Cardiac septum (tissue), 1 donor: ENCODE measurements at places on chromosomes 2 and 18. TPM values are rescaled to one million over a fixed set of nuclear protein-coding genes. Genes with fewer than 3 reads are reported as not detected.

DNA sequence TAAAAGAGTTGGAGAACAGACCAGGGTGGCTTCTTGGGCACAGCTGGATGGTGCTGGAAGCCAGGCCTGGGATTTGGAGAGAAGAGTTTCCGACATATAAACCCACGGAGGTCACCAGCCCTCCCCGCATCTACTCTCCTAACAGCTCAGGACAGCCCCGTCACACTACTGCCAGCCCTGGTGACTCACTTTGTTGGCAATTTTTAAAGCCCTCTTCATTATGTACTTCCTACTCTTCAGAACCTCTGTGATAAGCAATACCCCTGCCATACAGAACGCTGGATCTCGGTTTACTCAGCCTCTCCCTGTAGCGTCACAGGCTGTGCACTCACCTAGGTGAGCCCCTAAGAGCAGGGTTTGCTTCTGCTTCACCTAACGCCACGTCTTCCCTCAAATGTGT is 48.1 kb downstream of the ID2 start:
- DNase-seq = peak; percentile 83

GRCh38 chr18:24271381-24272228 is 126.0 kb downstream of the OSBPL1A start:
- peak; percentile 88 for DNase-seq

- DNase-seq = peak; percentile 55
These were observed 103.2 kb upstream of the HS6ST1 start for GRCh38 chr2:128421861-128422311.

DNA sequence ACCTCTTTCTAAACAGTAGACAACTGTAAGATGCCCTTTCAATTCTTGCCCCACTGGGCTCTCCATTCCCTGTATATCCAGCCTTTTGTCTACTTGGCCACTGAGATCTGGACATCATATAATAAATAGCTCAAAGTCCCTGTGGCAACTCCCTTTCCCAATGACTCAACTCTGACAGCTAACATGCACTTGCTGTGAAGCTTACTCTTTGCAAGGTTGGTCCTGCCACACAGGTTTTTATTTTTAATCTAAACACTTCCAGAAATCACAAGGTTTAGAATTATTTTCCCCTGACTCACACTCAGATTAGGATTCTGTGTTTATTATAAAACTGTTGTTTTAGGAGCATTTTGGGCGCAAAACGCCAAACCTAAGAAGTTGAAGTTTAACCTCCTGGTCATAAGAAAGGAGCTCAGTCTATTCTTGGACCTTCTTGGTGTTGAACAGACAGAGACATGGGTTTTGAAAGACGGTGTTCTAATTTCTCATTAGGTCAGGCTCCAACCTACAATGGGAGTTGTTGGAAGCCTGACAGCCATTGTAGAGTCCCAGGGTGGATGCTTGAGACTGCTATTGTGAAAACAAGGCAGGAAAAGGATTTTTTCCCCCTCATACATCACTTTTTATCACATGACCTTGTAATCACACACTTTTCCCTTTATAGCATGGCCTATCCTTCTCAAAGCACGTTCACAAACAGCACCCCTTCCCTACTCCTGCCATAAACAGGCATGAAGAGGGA is 124.7 kb upstream of the SERPINE2 start:
- DNase-seq = no peak

GRCh38 chr18:28905509-28905908 is 728.6 kb upstream of the CDH2 start:
- no peak for DNase-seq

- no peak for DNase-seq
These were observed 165.2 kb downstream of the SH3BP4 start for GRCh38 chr2:235116885-235117492.

GRCh38 chr2:164917296-164917903 is 37.9 kb downstream of the SLC38A11 start:
- no peak for DNase-seq

- DNase-seq = no peak
These were observed 119.5 kb upstream of the LMAN1 start for GRCh38 chr18:59478591-59478990.

DNA sequence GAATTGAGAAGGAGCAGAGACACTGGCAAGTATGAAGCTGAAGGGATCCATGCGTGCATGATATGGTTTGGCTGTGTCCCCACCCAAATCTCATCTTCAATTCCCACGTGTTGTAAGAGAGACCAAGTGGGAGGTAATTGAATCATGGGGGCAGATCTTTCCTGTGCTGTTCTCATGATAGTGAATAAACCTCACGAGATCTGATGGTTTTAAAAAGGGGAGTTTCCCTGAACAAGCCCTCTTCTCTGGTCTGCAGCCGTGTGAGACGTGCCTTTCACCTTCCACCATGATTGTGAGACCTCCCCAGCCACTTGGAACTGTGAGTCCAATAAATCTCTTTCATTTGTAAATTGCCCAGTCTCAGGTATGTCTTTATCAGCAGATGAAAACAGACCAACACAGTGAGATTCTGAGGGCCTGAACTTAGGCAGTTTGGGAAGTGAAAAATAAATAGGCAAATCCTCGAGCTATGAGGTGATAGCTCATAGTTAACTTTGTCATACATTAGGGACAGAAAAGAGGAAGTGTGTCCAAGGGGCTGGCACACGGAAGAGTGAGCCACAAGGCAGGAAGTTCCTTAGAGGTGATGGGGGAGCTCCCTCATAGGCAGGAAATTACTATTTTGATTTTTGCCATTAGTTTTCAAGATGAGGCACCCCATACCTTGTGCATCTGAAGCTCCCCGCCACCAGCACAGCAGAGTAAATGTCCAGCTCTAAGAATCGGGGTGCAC is 658.8 kb upstream of the ID2 start:
- DNase-seq = no peak

- no peak for DNase-seq
These were observed 987.2 kb upstream of the CDH2 start for GRCh38 chr18:29164020-29164706.

DNA sequence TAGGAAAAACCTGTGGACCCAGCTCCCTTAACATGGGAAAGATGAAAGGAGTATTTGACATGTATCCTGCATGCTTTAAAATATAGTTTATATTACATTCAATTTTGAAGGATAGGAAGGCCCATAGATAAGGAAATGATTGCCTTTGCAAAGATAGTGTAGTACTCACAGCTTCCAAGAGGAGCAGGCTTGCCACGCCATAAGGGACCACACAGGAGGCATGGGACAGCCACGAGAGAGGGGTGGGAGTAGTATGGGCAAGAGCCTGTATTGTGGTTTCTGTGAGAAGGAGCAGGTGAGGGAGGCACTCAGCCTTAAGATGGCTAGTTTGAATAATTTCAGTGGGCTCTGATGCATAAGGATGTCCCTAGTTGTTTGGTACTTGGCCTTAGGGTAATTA is 740.3 kb downstream of the SATB2 start:
- no peak for DNase-seq

DNA sequence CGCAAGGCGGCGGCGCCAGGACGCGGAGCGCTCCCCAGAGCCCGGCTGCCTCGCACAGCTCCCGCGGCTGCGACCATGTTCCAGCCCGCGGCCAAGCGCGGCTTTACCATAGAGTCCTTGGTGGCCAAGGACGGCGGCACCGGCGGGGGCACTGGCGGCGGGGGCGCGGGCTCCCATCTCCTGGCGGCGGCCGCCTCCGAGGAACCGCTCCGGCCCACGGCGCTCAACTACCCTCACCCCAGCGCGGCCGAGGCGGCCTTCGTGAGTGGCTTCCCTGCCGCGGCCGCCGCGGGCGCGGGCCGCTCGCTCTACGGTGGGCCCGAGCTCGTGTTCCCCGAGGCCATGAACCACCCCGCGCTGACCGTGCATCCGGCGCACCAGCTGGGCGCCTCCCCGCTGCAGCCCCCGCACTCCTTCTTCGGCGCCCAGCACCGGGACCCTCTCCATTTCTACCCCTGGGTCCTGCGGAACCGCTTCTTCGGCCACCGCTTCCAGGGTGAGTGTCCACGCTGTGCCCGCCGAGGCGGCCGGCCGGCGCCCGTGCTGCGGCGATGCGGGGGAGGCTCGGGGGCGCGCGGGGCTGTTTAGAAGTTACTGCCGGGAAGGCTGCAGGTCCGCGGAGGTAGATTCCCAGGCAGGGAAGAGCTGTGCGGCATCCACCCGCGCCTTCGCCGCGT is 696 bp downstream of the EMX1 start:
- DNase-seq = no peak

DNA sequence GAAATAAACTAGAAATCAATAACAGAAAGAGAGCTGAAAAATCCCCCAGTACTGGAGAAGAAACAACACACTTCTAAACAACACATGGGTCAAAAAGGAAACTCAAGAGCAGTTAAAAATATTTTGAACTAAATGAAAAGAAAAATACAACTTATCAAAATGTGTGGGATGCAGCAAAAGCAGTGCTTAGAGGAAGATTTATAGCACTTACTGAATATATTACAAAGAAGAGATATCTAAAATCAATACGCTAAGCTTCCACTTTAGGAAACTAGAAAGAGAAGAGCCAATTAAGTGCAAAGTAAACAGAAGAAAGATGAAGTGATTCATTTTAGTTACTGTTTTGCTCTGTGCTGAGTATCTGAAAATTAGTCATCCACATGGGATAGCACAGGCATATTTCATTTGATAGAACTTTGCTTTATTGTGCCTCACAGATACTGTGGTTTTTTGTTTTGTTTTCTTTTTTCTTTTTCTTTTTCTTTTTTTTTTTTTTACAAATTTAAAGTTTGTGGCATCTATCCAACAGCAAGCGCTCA is 17.0 kb downstream of the TGFA start:
- DNase-seq = no peak

DNA sequence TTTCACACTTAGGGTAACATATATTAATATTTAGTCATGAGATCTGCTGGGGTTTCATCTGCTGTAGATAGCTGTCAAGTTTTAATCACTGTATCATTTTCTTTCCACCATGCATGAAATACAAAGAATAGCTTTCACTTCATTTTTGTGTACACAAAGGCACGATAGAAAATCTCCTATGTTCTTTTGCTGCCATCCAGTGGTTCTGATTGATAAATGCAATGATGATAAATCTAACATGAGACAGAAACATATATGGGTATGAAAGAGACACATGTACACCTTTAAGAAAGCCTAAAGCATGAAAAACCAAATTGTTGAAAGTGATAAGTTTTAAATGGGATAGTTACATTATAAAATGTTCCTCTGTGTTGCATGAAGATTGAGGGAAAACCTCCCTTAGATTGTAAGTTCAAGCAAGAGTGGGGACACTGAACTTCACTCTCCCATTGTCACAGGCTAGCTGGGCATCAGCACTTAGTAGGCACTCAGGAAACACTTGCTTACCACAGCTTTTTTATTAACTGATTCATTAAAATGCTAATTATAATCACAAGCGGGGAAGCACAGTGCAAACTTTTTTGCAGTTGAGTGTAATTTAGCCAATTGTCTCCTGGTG is 31.2 kb downstream of the C1D start:
- DNase-seq = no peak

DNA sequence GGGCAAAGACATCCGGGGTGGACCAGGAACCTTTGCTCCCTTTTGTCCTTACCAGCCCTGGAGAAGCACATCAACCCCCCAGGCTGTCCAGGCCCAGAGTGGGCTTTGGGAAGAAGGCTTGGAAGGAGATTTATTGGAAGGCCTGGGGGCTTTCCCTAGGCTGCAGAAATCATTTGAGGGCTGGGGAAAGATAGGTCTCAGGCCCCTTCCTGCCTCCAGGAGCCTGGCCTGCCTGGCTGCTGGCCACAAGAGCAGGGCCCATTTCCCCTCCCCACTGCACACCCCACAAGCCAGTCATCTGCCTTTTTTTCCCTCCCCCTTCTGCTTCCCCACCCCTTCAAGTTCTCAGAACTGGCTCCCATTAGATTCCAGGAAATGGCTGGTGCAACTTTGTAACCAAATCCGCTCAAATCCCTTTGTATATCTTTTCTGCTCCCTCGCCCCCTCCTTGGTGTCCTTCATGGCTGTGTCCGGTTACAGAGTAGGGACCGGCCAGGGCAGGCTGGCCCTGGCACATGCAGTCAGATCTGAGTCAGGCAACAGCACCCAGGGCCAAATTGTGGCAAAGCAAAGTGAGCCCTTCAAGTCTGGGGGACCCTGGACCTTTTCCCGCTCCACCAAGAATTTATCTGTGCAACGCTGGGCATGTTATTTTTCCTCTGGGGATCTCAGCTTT is 20.8 kb upstream of the TNP1 start:
- DNase-seq = no peak

DNA sequence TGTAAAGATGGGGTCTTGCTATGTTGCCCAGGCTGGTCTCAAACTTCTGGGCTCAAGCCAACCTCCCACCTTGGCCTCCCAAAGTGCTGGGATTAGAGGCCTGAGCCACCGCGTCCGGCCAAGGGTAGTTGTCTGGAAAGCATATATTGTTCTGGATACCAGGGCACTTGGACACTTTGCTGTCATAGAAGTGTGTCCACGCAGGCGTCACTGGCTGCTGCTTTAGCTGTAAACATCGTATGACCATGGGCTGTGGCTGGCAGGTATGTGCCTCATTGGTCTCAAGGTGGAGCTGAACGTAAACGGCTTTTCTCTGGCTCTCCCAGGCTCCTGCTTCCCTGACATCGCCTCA is 3.2 kb upstream of the GPR35 start:
- peak; percentile 31 for DNase-seq

DNA sequence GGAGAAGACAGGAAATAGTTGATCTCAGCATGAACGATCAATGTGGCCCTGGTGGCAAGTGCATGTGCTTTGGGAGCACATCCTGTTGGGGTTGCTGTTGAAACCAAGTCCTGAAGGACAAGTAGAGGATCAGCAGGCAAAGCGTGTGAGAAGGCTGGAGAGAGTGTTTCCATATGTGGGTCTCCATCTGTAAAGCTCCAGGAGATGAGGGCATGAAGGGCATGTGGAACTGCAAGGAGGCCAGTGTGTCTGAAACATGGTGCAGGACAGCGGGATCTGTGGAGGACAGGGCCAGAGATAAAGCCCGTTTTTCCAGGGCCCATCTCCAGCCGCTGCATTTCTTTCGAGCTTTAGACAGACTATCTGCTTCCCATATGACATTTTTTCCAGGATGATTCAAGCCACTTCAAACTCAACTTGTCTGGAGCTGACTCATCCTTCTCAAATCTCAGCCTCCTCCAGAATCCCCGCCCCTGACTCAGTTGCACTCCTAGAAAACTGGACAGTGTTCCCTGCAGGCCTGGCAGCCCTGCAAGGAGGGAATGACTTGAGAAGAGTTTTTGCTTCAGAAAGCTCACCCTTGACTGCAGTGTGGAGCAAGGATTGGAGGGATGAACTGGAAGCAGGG is 226.1 kb downstream of the VAPA start:
- no peak for DNase-seq

Gene CPO
- total RNA-seq = not detected

Gene CDH19
- total RNA-seq = 14.8 TPM

Gene TRIB2
- total RNA-seq = 49.9 TPM

Gene COBLL1
- total RNA-seq = 15.0 TPM

Gene EFR3B
- total RNA-seq = 8.9 TPM

Gene SKOR2
- total RNA-seq = not detected

Gene RSAD2
- total RNA-seq = 4.6 TPM
